Activated T-helper 9 cell treated with anti-CD3 and anti-CD28 coated beads, Interleukin-2, amount 50 U/mL, for 16 hours (primary cell): ENCODE measurements at places on chromosomes 3 and 15.
A peak's percentile ranks its signal among the peaks of the same experiment; 100 is the strongest.

- no peak for DNase-seq
These were observed 156.8 kb downstream of the IMPG2 start for GRCh38 chr3:101163554-101163953.

GRCh38 chr15:82307714-82308081 is 41.6 kb downstream of the GOLGA6L10 start:
- no peak for DNase-seq

- no peak for DNase-seq
These were observed 205.9 kb downstream of the RPLP1 start for GRCh38 chr15:69658411-69658945.

GRCh38 chr3:25665315-25666280 is 891 bp upstream of the TOP2B start:
- no peak for DNase-seq

DNA sequence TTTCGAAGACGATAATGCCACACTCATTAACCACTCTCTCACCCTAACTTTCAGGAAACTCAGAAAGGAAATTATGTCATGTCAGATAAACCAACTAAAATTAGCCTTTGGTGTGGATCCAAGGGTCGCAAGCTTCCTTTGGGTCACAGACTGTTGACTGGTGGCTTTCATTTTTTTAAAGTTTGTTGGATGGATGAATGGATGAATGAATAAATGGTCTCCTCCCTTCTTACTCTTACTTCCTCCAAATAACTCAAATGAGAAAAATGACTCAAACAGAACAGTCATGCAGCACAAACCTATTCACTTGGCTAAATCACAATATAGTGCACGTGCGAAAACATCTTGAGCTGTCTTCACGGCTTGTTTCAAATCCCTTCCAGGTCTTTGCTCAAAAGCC is 82.9 kb upstream of the HACD2 start:
- no peak for DNase-seq

- no peak for DNase-seq
These were observed 43.3 kb upstream of the AGTR1 start for GRCh38 chr3:148654433-148654832.

DNA sequence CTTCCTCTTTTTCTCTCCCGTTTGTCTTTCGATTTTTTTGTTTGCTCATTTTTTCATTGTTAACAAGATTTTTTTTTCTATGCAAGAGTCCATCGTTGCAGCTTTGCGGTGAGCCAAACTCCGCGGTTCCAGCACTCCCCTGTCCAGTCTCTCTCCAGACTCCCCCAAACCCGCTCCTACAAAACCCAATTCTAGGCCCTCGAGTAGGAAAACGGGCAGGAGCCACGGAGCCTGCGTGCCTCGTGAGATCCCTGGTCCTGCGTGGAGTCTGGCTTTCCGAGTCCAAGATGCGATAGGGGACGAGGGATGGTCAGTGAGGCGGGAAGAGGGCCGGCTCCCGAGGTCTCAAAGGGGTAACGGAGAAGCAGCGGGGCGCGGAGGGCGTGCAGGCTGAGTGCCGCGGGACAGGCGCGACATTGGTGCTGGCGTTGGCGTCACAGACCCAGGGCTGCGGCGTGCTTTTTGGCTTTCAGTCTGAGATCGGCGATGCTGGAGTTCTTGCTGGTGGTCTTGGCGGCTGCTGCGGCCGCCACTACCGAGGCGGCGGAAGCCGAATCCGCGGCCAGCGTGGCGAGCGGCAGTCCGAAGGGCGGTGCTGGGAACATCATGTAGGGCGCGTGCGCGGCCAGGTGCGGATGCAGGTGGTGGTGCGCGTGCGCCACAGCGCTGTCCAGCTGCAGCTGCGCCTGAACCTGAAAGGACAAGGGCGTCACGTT is 8.5 kb downstream of the SHOX2 start:
- peak; percentile 51 for DNase-seq

- DNase-seq, result no peak
These were observed 68.2 kb downstream of the EFCAB12 start for GRCh38 chr3:129360171-129360611.

DNA sequence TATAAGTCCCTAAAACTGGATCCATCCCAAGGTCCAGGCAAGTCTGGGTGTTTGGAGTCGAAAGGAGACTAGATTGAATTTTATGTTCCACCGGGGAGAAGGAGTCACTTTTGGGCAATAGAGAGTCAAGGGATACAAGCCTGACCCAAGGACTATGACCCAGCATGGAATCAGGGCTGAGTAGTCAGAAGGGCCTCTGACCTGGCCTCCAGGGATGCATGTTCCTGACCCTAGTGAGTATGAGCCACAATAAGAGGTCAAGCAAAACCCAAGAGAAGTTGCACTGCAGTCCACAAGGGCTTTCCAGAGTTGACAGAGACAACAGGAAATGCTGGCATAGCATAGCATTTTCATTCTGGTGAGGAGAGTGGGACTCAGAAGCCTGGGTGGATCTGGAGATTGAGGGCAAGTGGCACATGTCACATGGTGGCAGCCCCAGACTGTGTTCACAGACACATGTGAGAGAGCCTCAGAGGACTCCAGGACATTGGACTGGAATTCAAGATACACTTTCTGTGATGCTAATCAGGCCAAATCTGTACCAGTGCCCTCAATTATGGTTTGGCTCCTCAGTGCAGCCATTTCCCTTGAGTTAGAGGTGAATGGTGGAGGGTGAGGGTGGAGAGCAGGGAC is 66.9 kb downstream of the TFG start:
- no peak for DNase-seq

DNA sequence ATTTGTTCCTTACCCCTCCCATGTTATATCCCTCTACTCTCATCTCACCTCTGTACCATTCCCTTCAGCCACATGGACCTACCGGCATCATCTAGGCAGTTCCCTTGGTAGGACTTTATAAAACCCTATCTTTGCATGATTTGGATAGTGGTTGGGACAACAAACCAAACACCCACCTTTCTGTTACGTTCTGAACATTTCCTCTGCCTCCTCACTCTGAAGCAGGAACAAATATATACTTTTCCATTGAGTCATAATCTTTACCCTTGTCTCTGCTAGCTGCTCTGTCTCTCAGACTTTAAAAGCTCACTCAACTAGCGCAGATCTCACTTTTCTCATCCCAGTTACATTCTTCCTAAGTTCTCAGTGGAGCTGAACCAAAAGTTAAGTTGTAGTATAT is 17.8 kb downstream of the UBXN7 start:
- DNase-seq, result no peak

- no peak for DNase-seq
These were observed 101.5 kb downstream of the SHQ1 start for GRCh38 chr3:72746430-72747411.
